ENCODE measurements at places on chromosomes 2 and 18. TPM values are rescaled to one million over a fixed set of nuclear protein-coding genes. Genes with fewer than 3 reads are reported as not detected.

GRCh38 chr2:40123746-40124145, 328.1 kb downstream of the SLC8A1 start:
- H3K36me3 ChIP-seq, result no peaks in the 10 kb centered on the region
- no peak overlapping the region for H3K4me3 ChIP-seq
- H3K27me3 ChIP-seq, result no peaks in the 10 kb centered on the region
- H3K4me1 ChIP-seq, result no peaks in the 10 kb centered on the region
- no peak overlapping the region for H3K27ac ChIP-seq
- no peak for DNase-seq

- DNase-seq, result no peak
- H3K27me3 ChIP-seq, result no peaks in the 10 kb centered on the region
Observed at GRCh38 chr2:98776136-98776535, 45.2 kb upstream of the MGAT4A start.

DNA sequence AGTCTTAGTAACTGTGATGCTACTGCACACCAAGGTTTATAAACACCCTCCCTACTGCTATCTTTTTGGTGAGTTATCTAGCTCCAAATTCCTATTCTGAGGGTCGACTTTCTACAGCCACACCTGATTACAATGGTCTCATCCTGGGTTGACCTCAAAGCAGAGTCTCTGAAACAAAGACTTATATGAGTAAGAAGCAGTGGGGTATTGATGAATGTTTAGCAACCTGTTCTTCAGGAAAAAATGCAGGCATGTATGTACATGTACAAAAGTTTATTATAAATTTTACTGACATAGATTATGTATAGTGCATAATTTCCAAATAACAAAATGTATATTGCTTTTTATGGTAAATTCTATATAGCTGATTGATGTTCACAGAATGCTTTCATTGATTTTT, 51.6 kb upstream of the FMNL2 start:
- H3K27ac ChIP-seq, result no peak overlapping the region
- peaks cover 3% of the 10 kb centered on the region for H3K27me3 ChIP-seq
- no peaks in the 10 kb centered on the region for H3K4me1 ChIP-seq

DNA sequence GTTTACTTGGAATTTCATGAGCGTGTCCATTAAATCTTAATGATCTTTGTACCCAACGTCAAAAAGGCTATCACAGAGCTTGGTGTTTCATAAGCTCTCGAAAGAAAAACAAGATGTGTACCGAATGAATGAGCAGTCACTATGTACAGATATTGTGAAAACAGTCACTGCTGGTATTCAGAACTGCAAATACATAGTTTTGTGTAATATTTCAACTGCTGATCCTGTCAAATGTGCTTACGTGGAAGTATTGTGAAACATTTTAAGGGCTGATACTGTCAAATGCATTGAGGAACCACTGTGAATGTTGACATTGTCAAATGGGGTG, 184.2 kb upstream of the KLHL29 start:
- no peak overlapping the region for H3K27ac ChIP-seq
- H3K4me3 ChIP-seq, result no peak overlapping the region
- DNase-seq, result no peak
- no peaks in the 10 kb centered on the region for H3K27me3 ChIP-seq
- H3K4me1 ChIP-seq, result no peaks in the 10 kb centered on the region
- no peaks in the 10 kb centered on the region for H3K36me3 ChIP-seq

DNA sequence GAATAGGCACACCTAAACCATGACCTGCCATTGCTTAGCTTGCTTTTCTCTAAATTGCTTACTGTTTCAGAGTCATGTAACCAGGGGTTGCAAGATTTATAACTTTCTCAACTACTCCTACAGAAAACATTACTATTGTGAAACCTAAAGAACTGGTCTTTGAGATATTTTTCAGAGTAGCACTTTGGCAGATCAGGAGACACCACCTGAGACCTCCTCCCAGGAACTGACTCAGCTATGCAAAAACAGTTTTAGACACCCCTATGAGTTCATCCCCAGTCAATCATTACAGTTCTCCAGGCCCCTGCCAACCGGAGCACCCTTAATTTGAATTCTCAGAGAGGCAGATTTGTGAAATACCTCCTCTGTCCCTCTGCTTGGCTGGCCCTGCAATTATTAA, 80.3 kb downstream of the MBOAT2 start:
- H3K4me1 ChIP-seq, result peaks cover 6% of the 10 kb centered on the region
- no peak for DNase-seq
- peaks cover 16% of the 10 kb centered on the region for H3K27me3 ChIP-seq
- H3K36me3 ChIP-seq, result peaks cover 1% of the 10 kb centered on the region
- no peak overlapping the region for H3K27ac ChIP-seq
- H3K4me3 ChIP-seq, result no peak overlapping the region

GRCh38 chr18:3624935-3625741, 175.2 kb downstream of the TGIF1 start:
- peak overlapping the region; percentile 75 for H3K27ac ChIP-seq
- no peaks in the 10 kb centered on the region for H3K27me3 ChIP-seq
- peak; percentile 79 for DNase-seq

DNA sequence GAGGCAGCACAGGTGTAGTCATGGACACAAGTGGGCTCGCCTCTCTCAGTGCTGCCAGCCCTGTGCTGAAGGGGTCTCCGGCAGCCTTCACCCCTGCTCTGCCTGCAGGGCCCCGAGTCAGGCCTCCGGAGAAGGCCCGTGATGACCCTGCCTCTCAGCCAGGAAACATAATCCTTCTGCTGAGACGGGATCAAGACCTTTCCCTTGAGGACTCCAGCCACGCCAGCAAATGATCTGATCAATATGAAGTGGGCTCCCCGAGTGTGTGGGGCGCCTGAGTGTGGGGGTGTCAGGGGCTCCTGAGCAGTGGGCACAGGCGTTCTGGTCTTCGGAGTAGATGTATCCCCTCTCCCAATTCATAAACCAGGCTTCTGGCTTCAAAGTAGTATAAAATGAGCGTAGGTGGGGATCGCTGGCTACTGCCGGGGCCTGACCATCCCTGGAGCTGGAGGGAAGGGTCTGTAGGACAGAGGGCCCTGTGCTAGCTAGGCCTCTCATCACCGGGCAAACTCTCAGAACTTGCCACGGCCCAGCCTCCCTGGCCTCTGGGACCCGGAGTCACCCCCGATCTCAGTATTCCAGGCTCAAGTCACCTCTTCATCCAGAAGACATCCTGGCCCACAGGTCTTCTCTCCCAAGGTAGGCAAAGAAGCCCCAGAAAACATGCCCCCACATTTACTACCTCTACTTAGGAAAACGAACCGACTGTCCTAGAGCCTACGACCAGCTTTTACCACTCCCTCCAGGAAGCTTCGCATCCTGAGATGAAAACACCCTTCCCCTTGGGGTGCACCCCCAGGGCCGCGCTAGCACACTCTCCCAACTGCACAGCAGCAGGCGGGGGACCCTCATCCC, 33.6 kb downstream of the CRACDL start:
- H3K4me1 ChIP-seq, result no peaks in the 10 kb centered on the region
- peaks cover 23% of the 10 kb centered on the region for H3K27me3 ChIP-seq
- no peak overlapping the region for H3K27ac ChIP-seq
- DNase-seq, result peak; percentile 34

Gene IGFBP2
- 0.96 TPM for total RNA-seq

Gene FOXD4L1
- 0.47 TPM for total RNA-seq

Gene ACVR1C
- 2.4 TPM for total RNA-seq

Gene NETO1
- not detected for total RNA-seq

Gene TMEM182
- total RNA-seq, result 3.7 TPM

Gene ADD2
- 0.45 TPM for total RNA-seq

GRCh38 chr18:12409469-12409868, 1.7 kb downstream of the PRELID3A start:
- no peak overlapping the region for H3K4me3 ChIP-seq
- H3K36me3 ChIP-seq, result no peaks in the 10 kb centered on the region
- DNase-seq, result no peak
- H3K27me3 ChIP-seq, result peaks cover 29% of the 10 kb centered on the region
- H3K27ac ChIP-seq, result no peak overlapping the region

Gene LOXL3
- total RNA-seq, result 1.8 TPM

DNA sequence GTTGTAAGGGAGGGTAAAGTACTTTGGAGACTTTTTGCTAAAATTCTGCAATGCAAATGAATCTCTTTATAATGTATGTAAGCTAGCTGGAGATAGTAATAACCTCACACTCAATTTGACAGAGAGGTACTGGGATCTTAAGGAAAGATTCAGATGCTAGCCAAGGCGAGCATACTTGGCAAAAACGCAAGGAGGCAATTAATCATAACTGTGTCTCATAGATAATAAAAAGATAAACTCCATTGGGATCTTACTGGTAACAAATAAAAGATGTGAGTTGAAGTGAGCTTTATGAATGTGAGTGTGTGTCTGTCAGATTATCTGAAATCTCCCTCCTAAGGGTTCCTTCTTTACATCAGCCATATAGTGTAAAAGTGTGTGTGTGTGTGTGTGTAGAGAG, 533.0 kb downstream of the TMX3 start:
- no peak for DNase-seq
- H3K27me3 ChIP-seq, result no peaks in the 10 kb centered on the region
- H3K4me3 ChIP-seq, result no peak overlapping the region
- H3K27ac ChIP-seq, result no peak overlapping the region

- H3K36me3 ChIP-seq, result no peaks in the 10 kb centered on the region
- H3K27ac ChIP-seq, result no peak overlapping the region
- no peaks in the 10 kb centered on the region for H3K4me1 ChIP-seq
Observed at GRCh38 chr2:138239902-138240491, 261.6 kb upstream of the SPOPL start.

Gene ANKRD53
- not detected for total RNA-seq

- no peaks in the 10 kb centered on the region for H3K4me1 ChIP-seq
- H3K4me3 ChIP-seq, result no peak overlapping the region
- H3K27ac ChIP-seq, result no peak overlapping the region
- H3K36me3 ChIP-seq, result no peaks in the 10 kb centered on the region
Observed at GRCh38 chr18:75828379-75828778, 400.9 kb upstream of the SMIM21 start.

DNA sequence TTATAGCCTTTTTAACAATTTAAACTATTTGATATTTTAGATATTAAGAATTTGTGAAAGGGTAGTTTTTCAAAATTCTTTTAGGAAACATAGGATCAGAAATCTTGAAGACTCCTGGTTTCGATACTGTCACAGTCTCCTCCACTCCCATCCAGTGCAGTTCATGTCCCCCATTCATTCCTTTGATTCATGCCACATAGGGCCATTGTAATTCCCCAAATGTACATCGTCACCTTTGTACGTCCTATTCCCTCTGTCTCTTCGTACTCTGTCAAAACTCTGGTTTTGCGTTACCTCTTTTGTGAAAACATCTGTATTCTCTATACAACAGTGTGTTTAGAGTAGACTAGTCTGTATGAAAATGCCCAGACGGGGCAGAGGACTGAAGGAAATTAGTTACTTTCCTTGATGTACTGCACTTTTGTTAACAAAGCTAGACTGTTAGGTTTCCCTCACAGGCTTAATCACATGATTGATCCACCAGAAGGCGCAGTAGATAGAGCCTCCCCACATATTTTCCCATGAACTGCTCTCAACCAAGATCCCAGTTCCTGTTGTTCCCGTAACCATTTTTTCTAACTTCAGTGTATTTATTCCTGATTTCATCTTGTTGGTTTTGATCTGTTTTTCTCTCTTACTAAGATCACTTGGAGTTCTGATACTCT, 2.5 kb downstream of the MRPL35 start:
- DNase-seq, result no peak
- no peaks in the 10 kb centered on the region for H3K27me3 ChIP-seq
- peaks cover 15% of the 10 kb centered on the region for H3K36me3 ChIP-seq
- H3K4me3 ChIP-seq, result no peak overlapping the region

DNA sequence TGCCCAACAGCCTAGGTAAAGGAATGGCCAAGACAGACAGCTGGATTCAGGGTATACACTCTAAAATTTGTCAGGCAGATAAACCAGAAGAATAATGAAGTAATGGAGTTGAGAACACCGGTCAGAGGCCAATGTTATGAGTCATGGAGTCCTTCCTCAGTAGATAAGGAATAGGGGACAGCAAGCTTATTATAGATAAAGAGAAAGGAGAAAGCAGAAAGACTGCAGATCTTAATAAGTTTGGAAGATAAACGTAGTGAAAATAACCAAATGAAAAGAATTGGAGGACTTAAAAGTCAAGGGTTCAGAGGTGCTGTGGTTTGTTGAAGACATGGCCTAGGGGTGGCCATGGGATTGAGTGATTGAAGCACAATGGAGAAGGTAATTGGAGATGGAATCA, 63.5 kb upstream of the NFE2L2 start:
- no peak for DNase-seq
- H3K36me3 ChIP-seq, result peaks cover 3% of the 10 kb centered on the region
- H3K27ac ChIP-seq, result no peak overlapping the region

DNA sequence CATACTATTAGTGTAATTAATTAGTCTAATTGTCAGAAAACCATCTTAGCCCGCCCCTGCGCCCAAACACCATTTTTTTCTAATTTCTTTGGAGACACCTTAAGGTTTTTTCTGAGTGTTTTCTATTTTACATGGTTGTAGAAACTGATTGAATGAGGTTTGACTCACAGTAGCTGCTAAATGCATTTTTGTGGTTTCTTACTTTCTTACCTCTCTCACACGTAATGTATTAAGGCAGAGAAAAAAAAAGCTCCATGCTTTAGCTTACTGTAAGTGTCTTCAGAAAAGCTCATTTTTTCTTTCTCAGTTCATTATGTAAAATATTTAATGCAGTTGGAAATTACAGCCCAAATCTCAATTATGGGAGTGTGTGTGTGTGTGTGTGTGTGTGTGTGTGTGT, 548.5 kb upstream of the LRRTM4 start:
- no peaks in the 10 kb centered on the region for H3K27me3 ChIP-seq
- H3K36me3 ChIP-seq, result no peaks in the 10 kb centered on the region
- H3K4me3 ChIP-seq, result no peak overlapping the region

Gene UPP2
- not detected for total RNA-seq

DNA sequence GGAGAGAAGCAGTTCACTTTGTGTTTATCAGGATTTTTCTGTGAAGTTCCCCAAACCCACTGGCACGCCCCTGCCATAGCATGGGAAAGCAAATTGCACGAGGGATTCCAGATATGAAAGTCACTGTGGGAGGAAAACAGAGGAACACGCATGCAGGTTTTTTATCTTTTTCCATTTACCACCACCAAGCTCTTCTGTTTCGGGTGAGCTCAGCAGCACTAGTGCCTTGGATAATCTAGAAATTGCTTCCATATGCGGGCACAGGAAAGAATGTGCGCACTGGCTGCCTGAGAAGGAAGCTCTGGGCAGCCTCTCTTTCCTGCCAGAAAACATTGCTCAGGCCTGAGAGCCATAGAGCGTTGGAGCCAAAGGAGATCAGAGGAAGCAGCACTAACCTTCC, 65.9 kb upstream of the WIPF1 start:
- H3K4me3 ChIP-seq, result no peak overlapping the region
- no peak overlapping the region for H3K27ac ChIP-seq
- DNase-seq, result no peak
- H3K27me3 ChIP-seq, result no peaks in the 10 kb centered on the region
- H3K36me3 ChIP-seq, result peaks cover 12% of the 10 kb centered on the region

Gene CGREF1
- total RNA-seq, result 1.1 TPM

Gene ELMOD3
- total RNA-seq, result 21.7 TPM

- H3K27ac ChIP-seq, result no peak overlapping the region
- no peak overlapping the region for H3K4me3 ChIP-seq
- H3K36me3 ChIP-seq, result peaks cover 3% of the 10 kb centered on the region
- peaks cover 13% of the 10 kb centered on the region for H3K4me1 ChIP-seq
Observed at GRCh38 chr18:3472681-3473544, 22.9 kb downstream of the TGIF1 start.

Gene NOSTRIN
- not detected for total RNA-seq

GRCh38 chr18:72360634-72361033, 183.5 kb downstream of the CBLN2 start:
- no peak overlapping the region for H3K27ac ChIP-seq
- no peak for DNase-seq
- no peaks in the 10 kb centered on the region for H3K4me1 ChIP-seq
- no peaks in the 10 kb centered on the region for H3K36me3 ChIP-seq
- no peak overlapping the region for H3K4me3 ChIP-seq

- H3K4me3 ChIP-seq, result no peak overlapping the region
- no peaks in the 10 kb centered on the region for H3K4me1 ChIP-seq
- no peak overlapping the region for H3K27ac ChIP-seq
- DNase-seq, result no peak
- H3K27me3 ChIP-seq, result peaks cover 18% of the 10 kb centered on the region
Observed at GRCh38 chr2:12074126-12074844, 327.9 kb downstream of the LPIN1 start.

Gene SGPP2
- 0.44 TPM for total RNA-seq

Gene GTF2A1L
- not detected for total RNA-seq
